NCI-H69 (cell line): ENCODE measurements at places on chromosomes 12 and 14.

DNA sequence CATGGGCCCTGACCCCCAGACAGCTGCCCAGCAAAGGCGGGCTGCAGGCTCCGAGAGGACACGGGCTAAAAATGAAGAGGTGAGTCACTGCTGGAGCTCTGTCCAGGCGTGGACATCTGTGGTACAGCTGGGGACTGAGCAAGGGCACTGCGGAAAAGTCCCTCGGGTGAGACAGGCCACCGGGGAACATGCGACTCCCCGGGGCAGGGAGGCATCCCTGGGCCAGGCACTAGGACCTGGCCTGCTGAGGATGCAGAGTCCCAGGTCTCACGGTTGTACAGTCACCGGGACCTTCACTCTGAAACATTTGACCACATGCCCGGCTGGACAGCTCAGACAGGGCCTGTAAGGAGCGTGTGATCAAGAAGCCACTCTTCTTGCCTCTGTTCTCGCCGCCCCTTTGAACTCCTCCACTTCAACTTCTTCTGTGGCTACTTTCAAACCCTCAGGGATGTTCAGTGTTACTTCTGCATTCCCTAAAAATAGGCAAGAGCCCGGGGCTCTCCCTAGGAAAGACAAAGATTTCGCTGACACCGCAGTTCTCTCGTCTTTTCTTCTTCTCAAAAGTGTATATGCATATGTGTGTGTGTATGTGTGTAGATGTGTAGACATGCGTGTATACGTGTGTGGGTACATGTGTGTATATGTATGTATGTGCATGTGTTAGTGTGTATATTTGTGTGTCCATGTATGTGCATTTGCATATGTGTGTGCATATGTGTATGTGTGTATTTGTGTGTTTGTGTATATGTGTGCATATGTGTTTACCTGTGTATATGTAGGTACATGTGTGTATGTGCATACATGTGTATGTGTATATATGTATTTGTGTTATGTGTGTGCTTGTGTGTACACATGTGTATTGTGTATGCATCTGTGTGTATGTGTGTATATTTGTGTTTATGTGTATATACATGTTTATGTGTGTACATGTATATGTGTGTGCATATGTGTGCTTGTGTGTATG lies 5.0 kb upstream of the RFLNA start:
- DNase-seq: no peak

DNA sequence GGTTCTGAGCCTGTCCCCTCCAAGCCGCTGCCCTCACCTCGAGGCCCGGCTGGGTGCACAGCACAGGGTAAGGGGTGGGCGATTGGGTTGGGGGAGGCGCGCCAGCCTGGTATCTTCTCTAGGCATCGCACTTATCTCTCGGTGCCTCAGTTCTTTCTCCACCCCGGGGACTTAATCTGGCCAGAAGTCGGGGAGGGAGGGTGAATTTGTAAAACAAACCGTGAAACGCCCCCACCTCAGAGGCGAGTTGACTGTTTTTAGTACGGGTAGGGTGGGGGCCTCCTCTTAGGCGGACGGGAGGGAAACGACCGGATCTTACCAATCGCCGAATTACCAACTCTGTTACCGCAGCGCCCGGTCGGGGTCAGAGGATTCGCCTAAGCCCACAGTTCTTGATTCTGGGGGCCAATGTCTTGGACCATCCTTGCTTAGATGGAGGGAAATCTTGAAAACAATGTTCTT lies 1.4 kb upstream of the TBX3 start:
- no peak for DNase-seq

DNA sequence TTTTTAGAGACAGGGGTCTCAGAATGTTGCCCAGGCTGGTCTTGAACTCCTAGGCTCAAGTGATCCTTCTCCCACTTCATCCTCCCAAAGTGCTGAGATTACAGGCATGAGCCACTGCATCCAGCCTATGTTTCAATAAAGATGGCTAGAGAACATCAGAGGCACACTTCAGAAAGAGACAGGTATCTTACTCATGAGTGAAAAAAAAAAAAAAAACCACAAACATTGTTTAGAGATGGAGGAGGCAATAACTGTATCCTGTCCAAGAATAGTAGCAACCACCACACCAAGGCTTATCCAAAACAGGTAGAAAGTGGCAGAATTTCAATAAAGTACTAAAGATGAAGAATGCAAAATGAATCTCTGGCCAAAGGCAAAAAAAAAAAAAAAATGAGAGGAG lies 30.3 kb downstream of the EEA1 start:
- no peak for DNase-seq

DNA sequence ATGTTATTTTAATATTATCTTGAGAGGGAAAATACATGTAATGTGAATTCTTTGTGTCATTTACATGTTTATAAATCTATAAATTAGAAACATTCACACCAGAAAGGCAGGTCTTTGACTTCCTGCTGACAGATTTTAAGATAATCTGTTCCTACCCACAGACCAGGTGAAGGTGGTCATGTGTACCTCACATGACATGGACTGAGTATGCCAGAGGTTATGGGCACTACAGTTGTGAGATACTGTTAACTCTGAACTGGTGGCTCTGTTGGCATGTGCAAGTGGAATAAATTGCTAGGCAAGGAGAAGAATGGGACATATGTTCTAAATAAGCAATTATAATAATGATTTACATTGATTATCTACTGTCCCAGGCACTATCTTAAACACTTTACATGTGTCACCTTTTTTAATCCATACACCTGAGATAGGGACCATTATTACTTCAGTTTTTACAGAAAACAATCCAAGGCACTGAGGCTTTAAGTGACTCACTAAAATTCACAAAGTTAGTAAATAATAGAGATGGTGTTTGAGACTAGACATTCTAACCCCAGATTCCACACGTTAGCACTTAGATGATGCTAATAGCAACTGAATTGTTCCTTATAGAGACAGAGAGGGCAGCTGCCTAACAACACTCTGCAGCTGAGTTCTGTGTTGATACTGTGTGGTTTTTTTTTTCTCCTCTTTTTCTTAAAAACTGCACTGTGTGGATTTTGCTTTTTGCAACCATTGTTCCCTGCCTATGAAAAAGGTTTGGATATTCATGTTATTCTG lies 23.8 kb downstream of the SLC16A7 start:
- DNase-seq: no peak

DNA sequence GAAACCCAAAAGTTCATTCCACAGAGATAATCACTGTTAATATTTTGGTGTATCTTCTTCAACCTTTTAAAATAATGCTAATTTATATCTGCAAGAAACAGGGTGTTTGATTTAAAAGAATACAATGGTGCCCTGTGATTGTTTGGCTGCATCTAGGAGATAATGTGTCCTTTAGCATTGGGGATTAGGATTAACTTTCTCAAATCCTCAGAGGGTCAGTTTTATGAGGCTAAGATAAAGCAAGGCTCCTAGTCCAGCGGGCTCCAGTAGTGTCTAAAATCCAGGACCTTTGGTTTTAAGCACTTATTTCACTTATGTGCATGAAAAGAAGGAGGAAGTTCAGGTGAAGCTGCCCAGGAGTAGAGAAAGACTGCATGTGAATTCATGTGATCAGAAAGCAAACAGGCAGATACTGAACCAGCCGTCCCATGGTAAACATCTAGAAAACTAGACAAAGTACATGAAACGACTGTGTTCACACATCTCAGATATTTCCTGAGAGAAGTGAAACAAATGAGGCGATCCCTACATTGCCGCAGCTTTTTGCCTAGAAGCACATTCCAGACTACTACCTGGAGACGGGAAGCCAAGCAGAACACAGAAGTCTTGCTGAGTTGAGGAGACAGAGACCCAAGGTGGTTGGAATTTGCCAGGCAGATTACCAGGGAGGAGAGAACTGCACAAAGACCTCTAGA lies 129.1 kb upstream of the MAX start:
- DNase-seq: no peak

GRCh38 chr12:116759783-116760621 lies 21.9 kb downstream of the RNFT2 start:
- DNase-seq: no peak

- peak; percentile 87 for DNase-seq
Measured at GRCh38 chr14:85531141-85531586, 1.2 kb downstream of the FLRT2 start.

DNA sequence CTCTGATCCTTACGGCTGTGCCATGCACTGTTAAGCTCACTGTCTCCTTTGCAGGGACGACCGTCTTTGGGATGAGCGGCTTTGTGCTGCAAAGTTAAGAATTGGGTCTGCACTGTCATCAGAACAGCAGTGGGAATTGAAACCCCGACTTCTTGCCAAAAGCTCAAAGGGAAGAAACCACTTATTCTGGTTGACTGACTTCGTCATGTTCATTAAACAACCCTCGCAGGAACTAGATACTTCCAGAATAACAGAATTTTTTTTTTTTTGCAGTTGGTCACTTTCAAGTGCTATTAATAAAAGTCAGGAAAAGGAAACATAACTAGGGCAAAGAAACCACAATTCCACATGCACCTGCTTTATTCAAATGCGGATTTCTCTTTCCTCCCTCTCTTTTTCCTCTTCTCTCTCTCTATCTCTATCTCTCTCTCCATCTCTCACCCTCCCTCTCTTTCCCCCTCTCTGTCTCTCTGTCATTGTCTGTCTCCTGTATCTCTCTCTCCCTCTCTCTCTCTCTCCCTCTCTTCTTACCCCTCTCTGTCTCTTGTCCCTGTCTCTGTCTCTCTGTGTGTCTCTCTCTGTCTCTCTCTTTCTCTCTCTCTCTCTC lies 12.3 kb upstream of the GLT1D1 start:
- peak; percentile 7 for DNase-seq

- DNase-seq: peak; percentile 4
Measured at GRCh38 chr14:22112004-22112403, 438.4 kb upstream of the OR4E1 start.
